PC-9 (cell line): ENCODE measurements at places on chromosomes 6 and 20. TPM values are rescaled to one million over a fixed set of nuclear protein-coding genes. Genes with fewer than 3 reads are reported as not detected.
A peak's percentile ranks its signal among the peaks of the same experiment; 100 is the strongest.

DNA sequence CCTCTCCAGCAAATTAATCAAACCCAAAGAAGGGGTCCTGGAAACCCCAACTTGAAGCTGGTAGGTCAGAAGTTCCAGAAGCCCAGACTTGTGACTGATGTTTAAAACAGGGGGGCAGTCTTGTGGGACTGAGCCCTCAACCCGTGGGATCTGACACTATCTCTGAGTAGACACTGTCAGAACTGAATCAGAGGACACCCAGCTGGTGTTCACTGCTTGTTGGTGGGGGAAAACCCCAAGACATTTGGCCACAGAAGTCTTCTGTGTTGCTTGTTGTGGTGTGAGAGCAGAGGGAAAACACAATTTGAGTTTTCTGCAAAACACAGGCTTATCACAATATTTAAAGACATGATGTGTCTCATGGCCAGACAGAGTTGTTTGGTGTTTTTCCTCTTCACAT, 29.9 kb downstream of the KIF13A start:
- no peak for DNase-seq
- H3K27ac ChIP-seq, result no peak overlapping the region
- no peaks in the 10 kb centered on the region for H3K4me1 ChIP-seq
- no peaks in the 10 kb centered on the region for H3K27me3 ChIP-seq
- no peaks in the 10 kb centered on the region for H3K36me3 ChIP-seq

DNA sequence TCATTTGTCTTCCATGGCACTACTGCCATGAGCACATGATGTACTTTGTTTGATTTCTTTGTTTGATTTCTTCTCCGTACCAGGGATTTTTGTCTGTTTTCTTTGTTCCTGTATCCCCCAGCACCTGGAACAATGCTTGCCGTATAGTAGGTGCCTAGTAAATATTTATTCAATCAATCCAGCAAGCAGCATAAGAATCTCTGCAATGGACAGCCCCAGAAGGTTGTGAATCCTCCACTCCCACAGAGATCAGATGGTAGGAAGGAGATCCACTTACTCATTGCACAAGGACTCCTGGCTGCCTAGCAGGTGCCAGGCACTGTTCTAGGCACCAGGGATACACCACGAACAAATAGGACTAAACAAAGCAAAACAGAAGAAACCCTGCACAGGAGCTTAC, 6.7 kb upstream of the SYNJ2 start:
- H3K4me1 ChIP-seq, result peaks cover 3% of the 10 kb centered on the region; the same call in 1 of the 2 replicates
- H3K27me3 ChIP-seq, result no peaks in the 10 kb centered on the region
- no peak overlapping the region for H3K4me3 ChIP-seq
- DNase-seq, result no peak
- no peak overlapping the region for H3K27ac ChIP-seq

GRCh38 chr6:14730654-14731053, 515.2 kb upstream of the JARID2 start:
- H3K27me3 ChIP-seq, result no peaks in the 10 kb centered on the region
- DNase-seq, result no peak
- H3K4me1 ChIP-seq, result peaks cover 53% of the 10 kb centered on the region
- no peaks in the 10 kb centered on the region for H3K36me3 ChIP-seq

The WFDC12 gene
- not detected in 2 replicates for total RNA-seq

The ACTL10 gene
- 0.85 and 1.0 TPM in 2 replicates for total RNA-seq

DNA sequence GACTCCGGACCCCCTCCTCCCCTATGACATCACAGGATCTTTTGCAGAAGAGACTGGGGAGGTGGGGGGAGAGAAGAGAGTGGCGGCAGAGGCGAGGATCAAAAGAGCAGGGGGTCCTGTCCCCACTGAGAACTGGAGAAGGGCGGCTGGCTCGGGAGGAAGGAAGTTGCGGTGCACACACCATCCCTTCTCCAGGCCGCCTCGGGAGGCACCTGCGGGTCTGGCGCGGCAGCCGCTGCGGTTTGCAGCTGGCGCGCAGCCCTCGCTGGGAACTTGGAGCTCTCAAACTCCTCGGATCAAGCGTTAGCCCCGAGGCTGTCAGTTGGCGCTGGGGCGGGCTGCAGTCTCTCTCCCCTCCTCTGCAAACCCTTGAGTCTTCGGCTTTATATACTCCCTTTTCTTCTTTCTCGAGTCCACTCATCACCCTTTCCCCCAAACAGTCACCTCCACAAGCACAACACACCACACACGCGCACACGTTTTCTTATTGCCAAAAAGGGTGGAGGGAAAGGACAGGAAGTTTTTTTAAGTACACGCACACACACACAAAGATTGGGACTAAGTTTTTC, 180.7 kb downstream of the TBXT start:
- H3K4me1 ChIP-seq, result no peaks in the 10 kb centered on the region
- H3K36me3 ChIP-seq, result no peaks in the 10 kb centered on the region
- peaks cover 52% of the 10 kb centered on the region for H3K27me3 ChIP-seq
- DNase-seq, result no peak

- no peak overlapping the region for H3K27ac ChIP-seq
- no peaks in the 10 kb centered on the region for H3K36me3 ChIP-seq
- H3K4me3 ChIP-seq, result no peak overlapping the region
- no peaks in the 10 kb centered on the region for H3K27me3 ChIP-seq
- H3K4me1 ChIP-seq, result 0 out of 2 replicates have a peak, but pooled peaks cover 11% of the 10 kb centered on the region
Measured at GRCh38 chr6:156697225-156697830, 79.8 kb upstream of the ARID1B start.

The BTN3A1 gene
- 28.3 and 30.4 TPM in 2 replicates for total RNA-seq

DNA sequence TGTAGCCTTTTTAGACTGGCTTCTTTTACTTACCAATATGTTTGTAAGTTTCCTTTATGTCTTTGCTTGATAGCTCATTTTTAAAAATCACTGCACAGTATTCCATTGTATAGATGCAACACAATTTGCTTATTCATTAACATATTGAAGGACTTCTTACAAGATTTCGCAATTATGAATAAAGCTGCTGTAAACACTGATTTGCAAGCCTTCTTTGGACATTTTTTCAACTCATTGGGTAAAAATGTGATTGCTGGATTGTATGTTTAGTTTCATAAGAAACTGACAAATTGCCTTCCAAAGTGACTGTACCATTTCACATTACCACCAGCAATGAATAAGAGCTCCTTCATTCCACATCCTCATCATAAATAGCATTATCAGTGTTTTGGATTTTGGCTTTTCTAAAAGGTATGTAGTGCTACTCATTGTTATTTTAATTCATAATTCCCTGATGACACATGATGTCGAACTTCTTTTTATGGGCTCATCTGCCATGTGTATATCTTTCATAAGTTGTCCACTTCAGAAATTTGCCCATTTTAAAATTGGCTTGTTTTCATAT, 80.7 kb downstream of the TFAP2B start:
- DNase-seq, result no peak
- no peak overlapping the region for H3K4me3 ChIP-seq
- H3K27ac ChIP-seq, result no peak overlapping the region
- no peaks in the 10 kb centered on the region for H3K36me3 ChIP-seq

- no peak overlapping the region for H3K4me3 ChIP-seq
- H3K27me3 ChIP-seq, result peaks cover 71% of the 10 kb centered on the region
- DNase-seq, result no peak
- no peaks in the 10 kb centered on the region for H3K36me3 ChIP-seq
Measured at GRCh38 chr6:159875194-159875593, 15.6 kb upstream of the MAS1 start.

The GINM1 gene
- 14.5 and 14.7 TPM in 2 replicates for total RNA-seq

The C2 gene
- total RNA-seq, result 0.96 and 2.4 TPM in 2 replicates

The MATN4 gene
- 0.33 and 0.60 TPM in 2 replicates for total RNA-seq

- DNase-seq, result no peak
- no peak overlapping the region for H3K27ac ChIP-seq
- H3K27me3 ChIP-seq, result no peaks in the 10 kb centered on the region
- no peak overlapping the region for H3K4me3 ChIP-seq
Measured at GRCh38 chr6:112337209-112337638, 9.9 kb upstream of the RFPL4B start.

DNA sequence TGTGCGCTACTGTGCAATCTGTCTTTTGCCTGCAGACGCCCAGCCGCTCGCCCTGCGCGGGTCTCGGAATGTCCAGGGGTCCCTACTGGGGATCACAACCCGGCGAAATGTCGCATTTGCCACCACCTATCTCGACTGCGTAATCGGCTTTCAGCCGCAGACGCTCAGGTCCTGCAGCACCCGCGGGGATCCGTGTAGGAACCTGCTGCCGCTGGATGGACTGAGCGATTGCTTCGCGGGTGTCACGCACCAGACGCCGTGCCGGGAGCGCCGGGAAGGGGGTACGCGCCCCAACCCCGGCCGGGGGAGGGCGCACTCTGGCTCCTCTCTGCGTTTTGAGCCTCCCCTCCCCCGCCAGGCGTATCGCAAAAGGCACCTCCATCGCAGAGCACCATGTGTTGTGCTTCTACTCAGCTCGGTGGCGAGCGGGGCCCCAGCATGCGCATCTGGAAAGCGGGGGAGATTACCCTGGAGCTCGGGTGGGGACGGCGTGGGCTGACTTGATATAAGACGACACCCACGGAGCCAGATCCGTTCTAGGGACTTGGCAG, 747 bp upstream of the PTPRA start:
- H3K4me1 ChIP-seq, result peaks cover 15% of the 10 kb centered on the region
- H3K36me3 ChIP-seq, result no peaks in the 10 kb centered on the region
- peak overlapping the region; percentile 100 for H3K4me3 ChIP-seq
- no peaks in the 10 kb centered on the region for H3K27me3 ChIP-seq
- no peak overlapping the region for H3K27ac ChIP-seq

The RHAG gene
- total RNA-seq, result not detected in 2 replicates

The PNPLA1 gene
- 0.17 TPM in 1 of 2 replicates, not detected in the other for total RNA-seq

The VPS16 gene
- 21.5 and 31.9 TPM in 2 replicates for total RNA-seq

The CALHM5 gene
- total RNA-seq, result not detected in 2 replicates

DNA sequence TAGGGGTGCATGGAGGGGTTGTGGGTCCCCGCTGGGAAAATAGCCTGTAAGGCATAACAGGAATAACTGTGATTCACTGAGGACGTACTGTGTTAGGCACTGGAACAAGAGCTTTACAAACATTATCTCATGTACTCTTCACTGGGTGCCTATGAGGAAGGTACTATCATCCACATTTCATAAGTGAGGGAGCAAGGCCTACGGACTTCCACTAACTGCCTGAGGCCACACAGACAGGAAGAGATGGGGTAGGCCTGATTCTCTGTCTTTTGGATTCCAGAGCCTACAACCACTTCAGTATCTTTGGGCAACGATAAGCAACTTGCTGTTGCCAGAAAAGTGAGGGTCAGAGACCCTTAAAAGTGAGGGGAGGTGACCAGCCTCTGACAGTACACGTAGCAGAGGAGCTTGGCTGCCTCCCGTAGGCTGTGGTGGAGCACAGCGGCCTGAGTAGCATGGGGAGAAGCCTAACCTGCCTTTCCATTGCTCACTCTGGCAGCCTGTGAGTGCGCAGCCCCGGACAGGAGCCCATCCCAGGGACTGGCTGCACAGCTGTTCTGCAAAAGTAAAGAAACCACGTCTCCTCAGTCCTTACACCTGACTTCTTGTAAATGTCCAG, 30.4 kb downstream of the PSMB1 start:
- DNase-seq, result no peak
- no peaks in the 10 kb centered on the region for H3K4me1 ChIP-seq
- H3K36me3 ChIP-seq, result no peaks in the 10 kb centered on the region
- H3K27me3 ChIP-seq, result peaks cover 42% of the 10 kb centered on the region
- no peak overlapping the region for H3K4me3 ChIP-seq

DNA sequence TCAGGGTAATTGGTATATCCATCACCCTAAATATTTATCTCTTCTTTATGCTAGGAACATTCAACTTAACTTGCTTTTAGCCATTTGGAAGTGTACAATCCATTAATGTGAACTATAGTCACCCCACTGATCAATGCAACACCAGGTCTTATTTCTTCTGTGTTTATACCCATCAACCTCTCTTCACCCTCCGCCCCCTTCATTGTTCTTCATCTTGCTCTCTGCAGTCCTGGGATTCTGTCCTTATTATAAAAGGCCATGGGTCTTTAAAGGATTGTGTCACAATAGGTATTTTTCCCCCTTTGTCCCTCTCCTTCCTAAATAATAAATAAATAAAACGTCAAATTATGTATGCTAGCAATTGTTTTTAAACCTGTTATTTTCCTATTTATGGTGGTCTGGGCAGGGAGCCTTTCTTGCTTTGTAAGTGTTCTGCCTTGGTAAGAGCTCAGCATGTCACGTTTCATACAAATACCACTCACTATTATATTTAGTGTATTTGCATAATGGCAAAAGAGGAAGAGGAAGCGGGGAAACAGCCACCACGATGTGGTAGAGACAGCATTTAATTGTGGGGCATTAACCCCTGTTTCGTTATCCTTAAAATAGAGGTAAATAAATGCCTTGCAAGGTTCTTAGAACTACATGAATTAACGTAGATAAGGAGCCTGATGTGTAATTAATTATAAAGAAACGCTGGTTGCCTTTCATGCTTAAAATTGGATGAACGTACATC, 1.9 kb downstream of the ABRACL start:
- H3K4me1 ChIP-seq, result peaks cover 19% of the 10 kb centered on the region
- no peaks in the 10 kb centered on the region for H3K27me3 ChIP-seq
- H3K36me3 ChIP-seq, result peaks cover 10% of the 10 kb centered on the region; the same call in 1 of the 2 replicates
- no peak for DNase-seq
- H3K27ac ChIP-seq, result no peak overlapping the region
- peak overlapping the region; percentile 85; the same call in 1 of the 2 replicates for H3K4me3 ChIP-seq

- no peak overlapping the region for H3K4me3 ChIP-seq
- H3K27me3 ChIP-seq, result no peaks in the 10 kb centered on the region
- H3K36me3 ChIP-seq, result peaks cover 3% of the 10 kb centered on the region; the same call in 1 of the 2 replicates
- H3K4me1 ChIP-seq, result peaks cover 65% of the 10 kb centered on the region
- H3K27ac ChIP-seq, result peak overlapping the region; percentile 95
- DNase-seq, result peak; percentile 49
Measured at GRCh38 chr6:138229072-138229471, 10.8 kb upstream of the PBOV1 start.

The E2F1 gene
- total RNA-seq, result 31.5 and 31.6 TPM in 2 replicates

GRCh38 chr6:157292202-157292601, 31.1 kb downstream of the TMEM242 start:
- no peaks in the 10 kb centered on the region for H3K27me3 ChIP-seq
- H3K4me3 ChIP-seq, result no peak overlapping the region
- H3K27ac ChIP-seq, result no peak overlapping the region
- H3K4me1 ChIP-seq, result no peaks in the 10 kb centered on the region
- no peak for DNase-seq

DNA sequence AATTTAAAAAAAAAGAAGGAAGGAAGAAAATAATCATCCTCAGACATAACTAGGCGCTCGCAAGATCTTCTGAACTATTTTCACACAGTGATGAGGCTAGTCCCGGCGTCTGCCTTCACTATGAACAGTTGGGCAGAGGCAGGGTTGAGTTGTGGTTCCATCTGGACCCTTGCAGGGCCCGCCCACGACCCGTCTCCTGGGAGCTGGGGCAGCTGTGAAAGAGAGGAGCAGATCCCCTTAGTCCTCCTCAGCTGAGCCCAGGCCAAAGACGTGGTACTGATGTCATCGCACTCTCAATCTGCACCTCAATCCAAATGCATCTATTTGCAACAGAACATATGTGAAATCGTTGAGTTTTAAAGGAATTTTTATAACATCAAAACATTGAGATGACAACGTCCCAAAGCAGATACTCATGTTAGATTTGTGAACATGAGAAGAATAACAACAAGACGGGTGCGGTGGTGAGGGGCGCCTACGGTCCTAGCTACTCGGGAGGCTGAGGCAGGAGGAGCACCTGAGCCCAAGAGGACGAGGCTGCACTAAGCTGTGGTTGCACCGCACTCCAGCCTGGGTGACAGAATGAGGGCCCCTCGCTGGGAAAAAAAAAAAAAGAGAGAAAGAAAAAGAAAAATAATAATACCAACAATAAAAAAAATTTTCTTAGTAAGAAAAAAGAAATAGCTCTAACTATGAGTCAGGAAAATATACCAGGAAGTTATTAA, 15.3 kb downstream of the TCFL5 start:
- H3K27me3 ChIP-seq, result no peaks in the 10 kb centered on the region
- no peaks in the 10 kb centered on the region for H3K4me1 ChIP-seq
- peak; percentile 26 for DNase-seq
- H3K4me3 ChIP-seq, result no peak overlapping the region
- H3K27ac ChIP-seq, result no peak overlapping the region
- H3K36me3 ChIP-seq, result no peaks in the 10 kb centered on the region; the same call in 1 of the 2 replicates

The CST4 gene
- 0.78 TPM in 1 of 2 replicates, not detected in the other for total RNA-seq
